Right lung (tissue), 10 donors: ENCODE measurements at places on chromosomes 11 and 22. TPM values are rescaled to one million over a fixed set of nuclear protein-coding genes. Genes with fewer than 3 reads are reported as not detected.

FGF19 gene
- 0.06 TPM for polyA plus RNA-seq

OTOG gene
- polyA plus RNA-seq = 0.24 TPM

TRIM6 gene
- 5.7 TPM for polyA plus RNA-seq

SYT9 gene
- polyA plus RNA-seq = 0.12 TPM

PIWIL4 gene
- polyA plus RNA-seq = 6.6 TPM

PKNOX2 gene
- 16.2 TPM for polyA plus RNA-seq

OR52B6 gene
- 0.11 TPM for polyA plus RNA-seq

PGA3 gene
- 0.13 TPM for polyA plus RNA-seq

LINC01488 gene
- 0.14 TPM for polyA plus RNA-seq

ALDH3B2 gene
- 1.2 TPM for polyA plus RNA-seq

QSER1 gene
- 40.6 TPM for polyA plus RNA-seq

FAT3 gene
- 60.4 TPM for polyA plus RNA-seq
